ENCODE measurements at places on chromosomes 16 and 17. TPM values are rescaled to one million over a fixed set of nuclear protein-coding genes. Genes with fewer than 3 reads are reported as not detected.

GRCh38 chr16:67934306-67935100, 2.1 kb downstream of the PSMB10 start:
- no peak for DNase-seq

DNA sequence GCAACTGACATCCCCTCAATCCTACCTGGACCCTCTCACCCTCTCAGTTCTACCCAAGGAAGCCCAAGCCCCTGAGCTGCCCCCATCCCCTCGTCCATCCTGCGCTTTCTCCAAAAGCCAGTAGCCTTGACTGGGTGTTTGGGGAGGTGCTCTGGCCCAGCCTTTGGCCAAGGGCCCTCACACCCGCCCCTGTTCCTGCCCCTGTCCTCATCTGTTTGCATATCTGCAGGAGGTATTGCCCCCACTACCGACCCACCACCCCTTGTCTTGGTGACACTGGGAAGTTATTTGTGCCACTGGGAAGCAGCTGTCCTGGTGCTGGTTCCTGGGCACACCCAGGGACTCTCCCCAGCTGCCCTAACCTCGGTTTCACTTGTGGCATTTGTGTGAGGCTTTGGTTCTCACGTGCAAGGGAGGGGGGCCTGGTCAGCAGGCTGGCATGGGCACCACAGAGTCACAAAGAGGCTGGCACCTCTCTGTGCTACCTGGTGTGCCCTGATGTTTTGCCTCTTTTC, 75.3 kb downstream of the MRC2 start:
- no peak for DNase-seq

- DNase-seq = no peak
Observed at GRCh38 chr16:19431636-19432340, 14.1 kb downstream of the TMC5 start.

GRCh38 chr16:48452991-48453760, 68.0 kb upstream of the SIAH1 start:
- no peak for DNase-seq

GRCh38 chr16:86367291-86368072, 142.8 kb upstream of the FOXF1 start:
- DNase-seq = no peak

GRCh38 chr17:73231395-73231794, 30.3 kb downstream of the CPSF4L start:
- no peak for DNase-seq

DNA sequence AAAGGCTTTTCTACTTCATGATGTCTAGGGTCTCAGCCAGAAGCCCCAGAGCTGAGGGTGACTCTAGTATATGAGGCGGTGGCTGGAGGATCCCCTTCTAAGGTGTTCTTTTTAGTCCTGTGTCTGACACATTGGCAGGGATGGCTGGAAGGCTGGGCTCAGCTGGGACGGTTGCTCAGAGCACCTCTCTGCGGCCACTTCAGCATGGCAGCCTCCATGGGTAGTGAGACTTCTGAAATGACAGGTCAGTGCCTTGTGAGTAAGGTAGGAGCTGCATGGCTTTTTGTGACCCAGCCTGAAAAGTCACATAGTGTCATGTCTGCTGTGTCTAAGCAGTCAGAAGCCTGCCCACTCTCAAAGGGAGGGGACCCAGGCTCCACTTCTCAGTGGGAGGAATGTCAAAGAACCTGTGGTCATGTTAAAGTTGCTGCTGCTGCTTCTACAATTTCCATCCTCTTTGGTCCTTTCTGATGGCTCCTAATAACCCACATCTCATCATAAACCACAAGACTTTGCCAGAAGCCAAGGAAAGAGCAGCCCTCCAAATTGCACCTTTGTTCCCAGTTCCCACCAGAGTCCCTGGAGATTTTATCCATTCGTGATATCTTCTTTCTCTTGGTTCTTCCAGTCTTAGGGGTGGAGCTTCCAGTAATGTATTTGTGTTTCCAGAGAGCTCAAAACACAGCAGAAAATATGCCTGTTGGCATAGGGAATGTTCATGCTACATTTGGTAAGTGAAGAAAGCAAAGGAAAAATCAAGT, 15.4 kb upstream of the KCNG4 start:
- no peak for DNase-seq

- DNase-seq = no peak
Observed at GRCh38 chr16:31009120-31009519, 1.3 kb downstream of the STX1B start.

- no peak for DNase-seq
Observed at GRCh38 chr16:85613604-85614337, 649 bp downstream of the GSE1 start.

DNA sequence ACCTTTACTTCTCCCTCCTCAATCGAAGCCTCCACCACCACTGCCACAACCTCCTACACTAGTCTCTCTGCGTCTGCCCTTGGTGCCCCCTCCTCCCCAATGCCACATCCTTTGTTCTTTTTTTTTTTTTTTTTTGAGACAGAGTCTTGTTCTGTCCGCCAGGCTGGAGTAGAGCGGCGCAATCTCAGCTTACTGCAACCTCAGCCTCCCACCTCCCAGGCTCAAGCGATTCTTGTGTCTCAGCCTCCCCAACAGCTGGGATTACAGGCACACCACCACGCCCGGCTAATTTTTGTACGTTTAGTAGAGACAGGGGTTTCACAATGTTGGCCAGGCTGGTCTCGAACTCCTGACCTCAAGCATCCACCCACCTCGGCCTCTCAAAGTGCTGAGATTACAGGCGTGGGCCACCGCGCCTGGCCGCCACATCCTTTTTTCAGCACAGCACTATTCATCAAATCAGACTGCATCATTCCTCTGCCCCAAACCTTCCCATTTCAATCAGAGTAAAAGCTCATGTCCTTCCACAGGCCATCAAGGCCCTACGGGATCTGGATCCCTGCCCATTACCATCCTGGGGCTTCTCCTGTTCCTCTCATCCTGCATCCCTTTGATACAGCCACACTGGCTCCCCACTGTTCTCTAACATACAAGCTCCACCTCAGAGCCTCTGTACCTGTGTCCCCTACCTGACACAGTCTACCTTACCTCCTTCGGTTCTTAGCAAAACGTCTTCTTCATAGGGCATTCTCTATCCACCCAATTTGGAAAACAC, 2.0 kb downstream of the KLHL11 start:
- DNase-seq = no peak

GRCh38 chr17:69609473-69610305, 195.2 kb downstream of the MAP2K6 start:
- DNase-seq = no peak

GRCh38 chr17:10516065-10516464, 2.3 kb downstream of the MYH1 start:
- no peak for DNase-seq

- DNase-seq = no peak
Observed at GRCh38 chr17:39196241-39196807, 1.1 kb downstream of the CACNB1 start.

- DNase-seq = no peak
Observed at GRCh38 chr17:69796078-69796477, 278.9 kb upstream of the KCNJ16 start.

- no peak for DNase-seq
Observed at GRCh38 chr16:7321661-7322060, 11.0 kb upstream of the RBFOX1 start.

GRCh38 chr17:74677558-74678466, 34.9 kb downstream of the CD300LF start:
- DNase-seq = no peak

DNA sequence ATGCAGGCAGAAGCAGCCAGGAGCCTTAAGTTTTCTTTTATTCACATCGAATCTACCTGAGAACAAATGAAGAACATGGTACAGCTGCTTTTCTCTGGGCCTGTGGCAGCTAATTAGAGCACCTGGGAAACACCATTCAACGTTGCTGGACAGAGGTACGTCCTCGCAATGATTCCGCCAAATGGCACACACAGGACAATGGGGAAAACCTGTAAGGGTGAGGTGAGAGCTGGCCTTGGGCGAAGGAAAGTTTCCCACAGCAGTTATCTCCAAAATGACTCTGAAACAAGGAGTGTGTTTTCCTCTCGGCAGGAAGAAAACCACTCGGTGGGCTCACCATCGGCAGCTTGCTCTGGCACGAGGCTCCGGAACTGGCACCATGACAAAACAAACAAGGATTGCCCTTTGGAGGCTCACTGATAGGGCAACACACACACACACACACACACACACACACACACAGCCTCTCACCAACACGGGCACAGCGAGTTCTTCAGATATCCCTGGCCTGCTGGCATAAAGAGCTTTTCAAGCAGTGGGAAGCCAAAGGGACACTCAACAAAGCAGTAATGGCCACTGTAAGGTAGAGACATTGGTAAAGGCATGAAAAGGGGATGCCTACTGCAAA, 73.7 kb downstream of the ZFHX3 start:
- DNase-seq = no peak

DNA sequence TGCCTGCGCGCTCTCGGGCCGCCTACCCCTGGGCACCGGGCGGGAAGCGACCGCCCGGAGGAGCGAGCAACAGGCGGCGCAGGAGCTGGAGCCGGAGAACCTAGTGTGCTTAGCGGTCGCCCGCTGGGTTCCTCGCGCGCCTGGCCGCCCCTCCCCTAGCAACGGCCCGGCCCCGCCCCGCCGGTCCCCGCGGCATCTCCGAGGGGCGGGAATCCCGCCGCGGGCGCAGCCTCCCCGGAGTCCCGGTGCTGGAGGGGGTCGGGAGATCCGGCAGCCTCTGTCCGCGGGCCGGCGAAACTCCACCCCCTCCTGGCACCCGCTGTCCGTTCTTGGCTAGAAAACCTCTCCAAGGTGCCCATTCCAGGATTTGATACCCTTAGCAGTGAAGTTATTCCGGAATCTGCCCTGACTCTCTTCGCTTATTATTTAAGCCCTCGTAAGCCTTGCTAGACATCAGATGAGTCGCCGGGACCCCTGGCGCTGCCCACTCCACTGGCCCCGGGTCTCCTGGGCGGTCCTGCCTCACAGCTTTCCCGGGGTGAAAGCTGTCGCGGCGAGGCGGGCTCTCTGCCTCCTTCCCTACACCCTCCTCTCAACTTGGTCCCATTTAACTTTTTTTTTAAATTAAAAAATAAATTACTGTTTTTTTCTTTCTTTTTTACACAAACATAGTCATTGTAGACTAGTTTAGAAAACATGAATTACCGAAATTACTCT, at the start of gene RPRML:
Gene RPRML, minus strand, starts transcription at position 107 of the 717 bp plus-strand sequence. CDS start 246 bp downstream, outside the sequence.
- DNase-seq = no peak

- no peak for DNase-seq
Observed at GRCh38 chr16:1780677-1781072, 1.7 kb downstream of the SPSB3 start.

- DNase-seq = peak; percentile 83
Observed at GRCh38 chr16:66580605-66581209, 1.4 kb downstream of the CMTM2 start.

DNA sequence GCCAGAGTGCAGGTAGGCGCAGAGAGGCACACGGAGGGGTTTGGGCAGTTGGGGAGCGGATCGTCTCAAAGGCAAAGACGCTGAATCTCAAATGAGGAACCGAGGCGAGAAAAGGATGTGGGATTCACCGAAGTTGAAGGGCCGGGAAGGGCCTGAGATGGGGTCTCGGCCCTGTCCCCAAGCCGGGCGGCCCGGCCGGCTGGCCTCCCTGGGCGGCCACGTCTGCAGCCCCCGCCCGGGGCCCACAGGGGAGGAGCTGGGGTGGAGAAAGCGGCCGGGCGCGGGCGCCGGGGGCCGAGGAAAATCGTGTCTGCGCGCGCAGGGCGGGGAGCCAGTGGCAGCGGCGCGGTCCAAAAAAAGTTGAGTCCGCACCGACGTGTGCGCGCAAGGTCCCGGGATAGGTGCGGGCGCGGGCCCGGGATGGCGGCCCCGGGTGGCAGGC, 458 bp downstream of the SLC12A4 start:
- no peak for DNase-seq

GRCh38 chr17:32223703-32224102, 41.9 kb upstream of the RHBDL3 start:
- DNase-seq = no peak

DNA sequence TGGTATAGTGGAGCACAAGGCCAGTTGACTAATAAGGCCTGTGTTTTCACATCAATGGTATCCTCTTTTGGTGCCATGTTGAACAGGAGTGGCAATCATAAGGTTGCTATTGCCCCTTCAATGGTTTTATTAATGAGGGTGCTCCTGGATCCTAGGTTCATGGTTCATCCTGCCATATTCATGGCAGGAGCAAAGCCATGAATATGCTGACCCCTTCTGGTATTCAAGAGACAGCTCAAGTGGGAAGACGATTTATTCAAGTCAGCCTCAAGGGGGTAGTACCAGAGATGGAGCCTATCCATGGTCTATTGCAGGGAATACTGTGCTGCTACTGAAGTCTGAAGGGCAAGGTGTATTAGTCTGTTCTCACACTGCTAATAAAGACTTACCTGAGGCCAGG, 2.6 kb downstream of the ABCA9 start:
- no peak for DNase-seq

DNA sequence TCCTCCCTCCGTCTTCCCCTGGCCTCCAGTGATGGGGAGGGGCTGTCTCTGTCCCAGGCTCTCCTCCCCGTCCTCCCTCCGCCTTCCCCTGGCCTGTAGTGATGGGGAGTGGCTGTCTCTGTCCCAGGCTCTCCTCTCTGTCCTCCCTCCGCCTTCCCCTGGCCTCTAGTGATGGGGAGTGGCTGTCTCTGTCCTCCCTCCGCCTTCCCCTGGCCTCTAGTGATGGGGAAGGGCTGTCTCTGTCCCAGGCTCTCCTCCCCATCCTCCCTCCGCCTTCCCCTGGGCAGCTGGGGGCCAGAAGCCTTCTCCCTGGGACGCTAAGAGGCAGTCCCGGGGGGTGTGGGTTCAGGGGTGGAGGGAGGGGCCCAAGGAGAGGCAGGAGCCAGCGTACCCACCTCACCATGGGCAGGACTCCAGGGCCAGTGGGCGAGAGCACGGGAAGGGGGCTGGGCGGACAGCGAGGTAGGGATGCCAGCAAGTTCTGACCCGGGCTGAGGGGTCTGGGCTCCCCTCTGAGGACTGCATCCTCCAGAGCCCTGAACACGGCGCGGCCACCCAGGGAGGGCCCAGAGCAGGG, 14.8 kb downstream of the UTS2R start:
- no peak for DNase-seq

- no peak for DNase-seq
Observed at GRCh38 chr17:81706757-81707624, 3.8 kb downstream of the MRPL12 start.

GRCh38 chr17:29623283-29623647, 553 bp upstream of the CORO6 start:
- no peak for DNase-seq

- DNase-seq = peak; percentile 61
Observed at GRCh38 chr16:27408012-27408601, 6.1 kb downstream of the IL21R start.

Gene LRRC46
- total RNA-seq = 0.30 TPM

Gene CKLF
- 24.5 TPM for total RNA-seq

Gene ACE
- total RNA-seq = 1.0 TPM

Gene PDIA2
- total RNA-seq = 1.2 TPM

Gene CCL8
- not detected for total RNA-seq

Gene NMT1
- 114 TPM for total RNA-seq

Gene GLIS2
- 18.9 TPM for total RNA-seq

Gene KRT15
- total RNA-seq = 0.26 TPM

Gene NACA2
- not detected for total RNA-seq

Gene AURKB
- 3.7 TPM for total RNA-seq

Gene RNF135
- 5.6 TPM for total RNA-seq

Gene RAI1
- 39.1 TPM for total RNA-seq

Gene NPB
- 2.0 TPM for total RNA-seq

Gene PIK3R6
- total RNA-seq = not detected

Gene HOXB5
- total RNA-seq = not detected
